Nephron progenitor cell (in vitro differentiated cells): ENCODE measurements at places on chromosomes 16 and 17.

GRCh38 chr16:30901201-30902028 is 5.0 kb downstream of the CTF1 start:
- no peak for DNase-seq

DNA sequence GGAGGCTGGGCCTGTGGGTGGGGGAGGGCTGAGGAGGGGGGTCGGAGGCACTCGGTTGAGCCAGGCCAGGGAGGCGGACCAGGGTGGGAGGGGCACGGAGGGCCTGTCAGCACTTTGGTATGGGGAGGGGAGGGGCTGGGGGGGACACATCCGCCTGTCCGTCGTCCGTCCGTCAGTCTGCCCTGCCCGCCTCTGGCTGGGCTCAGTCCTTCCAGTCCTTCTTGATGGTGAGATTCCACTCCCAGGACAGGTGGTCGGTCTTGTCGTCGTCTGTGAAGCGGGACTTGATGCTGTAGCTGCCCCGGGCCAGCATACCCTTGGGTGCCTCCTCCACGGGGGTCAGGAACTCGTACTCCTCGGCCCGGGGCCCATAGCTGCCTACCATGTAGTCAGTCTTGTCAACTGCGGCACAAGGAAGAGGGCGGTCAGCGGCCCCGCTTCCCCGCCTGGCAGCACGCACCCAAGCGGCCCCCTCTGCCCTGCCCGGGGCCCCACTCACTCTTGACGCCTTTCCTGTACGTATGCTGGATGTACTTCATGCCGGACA is 2.4 kb downstream of the ARHGDIA start:
- no peak for DNase-seq

- no peak for DNase-seq
Measured at GRCh38 chr17:76879691-76880090, 11.5 kb downstream of the MGAT5B start.

DNA sequence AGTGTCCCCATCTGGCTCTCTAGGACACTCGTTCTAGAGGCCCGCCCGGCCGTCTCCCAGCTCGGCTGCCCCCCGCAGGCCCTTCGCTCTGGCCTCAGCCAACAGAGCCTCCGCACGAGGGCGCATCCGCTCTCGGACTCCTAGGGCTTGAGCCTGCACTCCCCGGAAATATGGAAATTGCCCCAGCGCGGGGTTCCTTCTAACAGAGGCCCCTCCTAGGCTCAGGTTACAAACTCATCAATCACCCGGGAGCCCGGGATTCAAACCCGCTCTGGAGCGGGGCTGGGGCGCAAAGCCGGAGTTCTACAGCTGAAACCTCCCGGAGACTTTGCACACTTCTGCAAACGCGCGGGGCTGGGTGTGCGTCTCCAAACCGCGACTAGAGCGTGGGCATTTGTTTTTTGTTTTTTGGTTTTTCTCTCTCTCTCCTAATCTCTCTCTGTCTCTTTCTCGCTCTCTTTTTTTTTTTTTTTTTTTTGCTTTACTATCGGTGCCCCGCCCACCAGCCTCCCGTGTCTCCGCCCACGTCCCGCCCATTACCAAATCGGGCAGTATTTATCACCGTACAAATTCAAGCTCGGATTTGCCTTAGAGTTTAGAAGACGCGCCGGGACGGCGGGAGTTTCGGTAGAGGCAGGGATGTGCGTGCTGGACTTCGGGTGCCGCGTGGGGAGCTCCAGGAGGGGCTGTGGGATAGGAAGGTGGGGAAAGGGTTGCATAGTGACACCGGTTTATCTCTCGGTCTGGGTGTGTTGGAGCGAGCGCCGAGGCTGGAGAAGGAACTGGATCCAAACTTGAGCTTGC is 2.4 kb upstream of the FOXL1 start:
- DNase-seq = peak; percentile 94

- DNase-seq = no peak
Measured at GRCh38 chr16:17448640-17449638, 21.8 kb downstream of the XYLT1 start.

GRCh38 chr17:51088287-51088686 is 32.4 kb downstream of the SPAG9 start:
- DNase-seq = no peak

- DNase-seq = no peak
Measured at GRCh38 chr16:83833921-83834320, 26.1 kb downstream of the HSBP1 start.

GRCh38 chr16:50781043-50781442 is 39.2 kb downstream of the CYLD start:
- no peak for DNase-seq

DNA sequence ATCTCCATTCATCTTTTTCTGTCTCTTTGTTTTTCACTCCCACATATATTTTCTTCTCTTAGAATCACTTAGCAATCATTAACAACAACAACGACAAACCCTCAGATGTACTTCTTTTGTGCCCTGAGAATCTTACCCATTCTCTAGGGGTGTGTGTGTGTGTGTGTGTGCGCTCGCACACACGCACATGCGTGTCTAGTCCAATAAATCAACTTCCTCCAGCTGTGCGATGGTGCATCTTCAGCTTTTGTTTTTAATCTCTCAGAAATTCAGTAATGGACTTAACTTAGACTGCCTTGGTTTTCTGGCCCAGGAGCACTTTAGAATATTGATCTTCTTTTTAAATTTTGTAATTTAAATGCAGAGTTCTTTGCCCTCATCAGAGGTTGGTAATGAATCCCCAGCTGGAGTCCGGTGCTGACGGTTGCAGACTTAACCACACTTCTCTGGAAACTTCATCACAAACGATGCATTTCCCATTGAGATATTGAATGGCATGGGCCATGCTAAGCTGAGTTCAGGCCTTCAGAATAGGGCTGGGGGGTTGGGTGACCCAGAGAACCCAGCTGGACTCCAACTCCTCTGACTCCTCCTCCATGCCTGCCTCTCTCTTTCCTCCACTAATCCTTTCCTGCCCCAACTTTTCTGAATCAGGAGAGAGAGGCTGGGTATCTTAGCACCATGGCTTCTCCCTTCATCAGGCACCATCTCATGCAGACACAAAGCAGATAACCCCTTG is 193.9 kb downstream of the ZNF18 start:
- no peak for DNase-seq

- DNase-seq = no peak
Measured at GRCh38 chr17:37884516-37884915, 39.7 kb upstream of the TBC1D3K start.

GRCh38 chr16:78823027-78823426 is 723.6 kb downstream of the WWOX start:
- DNase-seq = no peak

DNA sequence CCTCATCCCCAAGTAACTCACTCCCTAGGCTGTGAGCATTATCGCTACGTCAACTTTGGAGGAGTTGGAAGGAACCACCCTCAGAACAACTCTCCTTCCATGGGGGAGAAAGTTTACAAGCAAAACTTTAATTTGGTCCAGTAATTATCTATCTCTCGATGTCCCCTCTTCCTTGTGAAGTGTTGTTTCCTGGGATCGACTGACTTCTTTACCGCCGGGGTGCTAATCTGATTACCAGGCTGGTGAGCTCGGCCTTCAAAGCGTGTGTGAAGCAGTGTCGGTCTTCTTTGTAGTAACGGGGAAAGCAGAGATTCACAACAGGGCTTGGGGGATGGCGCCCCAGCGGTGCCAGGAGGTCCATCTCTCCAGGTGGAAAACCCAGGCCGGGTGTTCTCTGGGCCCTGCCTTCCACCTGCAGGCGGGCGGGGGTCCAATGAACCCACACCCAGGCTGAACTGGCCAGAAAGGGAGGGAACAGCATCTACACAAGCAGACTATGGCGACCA is 14.5 kb upstream of the FOXF1 start:
- DNase-seq = no peak
